ENCODE measurements at places on chromosomes 3 and 15.

DNA sequence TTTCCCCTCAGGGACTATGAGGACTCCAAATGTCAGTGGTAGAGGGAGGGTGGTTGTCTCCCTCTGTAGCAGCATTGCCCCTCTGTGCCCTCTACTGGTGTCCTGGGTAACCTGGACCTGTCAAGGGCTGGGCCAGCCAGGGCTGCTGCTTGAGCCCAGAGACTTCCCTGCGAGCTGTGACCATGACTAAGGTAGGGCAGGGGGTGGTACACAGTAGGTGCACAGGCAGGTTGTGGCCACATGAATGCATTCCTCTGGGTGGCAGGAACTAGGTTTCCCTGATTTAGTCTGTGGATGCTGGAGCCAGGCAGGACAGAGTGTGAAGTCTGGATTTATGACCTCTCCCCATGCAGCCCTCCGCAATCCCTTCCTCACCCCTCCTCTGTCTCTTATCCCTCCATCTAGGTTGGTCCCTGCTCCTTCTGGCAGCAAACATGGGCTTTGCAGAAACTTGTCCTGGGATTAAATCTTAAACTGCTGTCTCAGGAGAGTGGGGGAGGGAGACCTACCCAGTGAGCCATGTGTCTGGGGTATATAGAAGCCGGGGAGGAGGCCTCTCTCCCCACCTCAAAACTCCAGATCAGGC is 8.7 kb upstream of the SEMA3F start:
- no peak for DNase-seq

DNA sequence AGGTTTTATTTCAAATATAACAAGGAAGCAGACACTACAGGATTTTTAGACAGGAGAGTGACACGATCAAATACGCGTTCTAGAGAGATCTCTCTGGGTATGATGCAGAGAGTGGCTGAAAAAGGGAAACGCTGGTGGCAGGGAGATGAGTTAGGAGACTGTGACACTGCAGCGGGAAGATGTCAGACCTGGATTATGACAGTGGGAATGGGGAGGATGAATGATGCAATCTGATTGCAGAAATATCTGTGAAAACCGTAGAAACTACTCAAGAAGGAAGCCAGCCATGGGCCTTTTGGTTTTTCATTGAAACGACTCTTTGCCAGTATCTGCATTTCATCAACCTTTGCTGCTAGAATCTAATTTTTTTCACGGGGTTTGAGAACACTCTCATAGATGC is 157.9 kb downstream of the FAM43A start:
- DNase-seq: no peak

- no peak for DNase-seq
Measured at GRCh38 chr3:138717348-138717747, 108.8 kb downstream of the FAIM start.

DNA sequence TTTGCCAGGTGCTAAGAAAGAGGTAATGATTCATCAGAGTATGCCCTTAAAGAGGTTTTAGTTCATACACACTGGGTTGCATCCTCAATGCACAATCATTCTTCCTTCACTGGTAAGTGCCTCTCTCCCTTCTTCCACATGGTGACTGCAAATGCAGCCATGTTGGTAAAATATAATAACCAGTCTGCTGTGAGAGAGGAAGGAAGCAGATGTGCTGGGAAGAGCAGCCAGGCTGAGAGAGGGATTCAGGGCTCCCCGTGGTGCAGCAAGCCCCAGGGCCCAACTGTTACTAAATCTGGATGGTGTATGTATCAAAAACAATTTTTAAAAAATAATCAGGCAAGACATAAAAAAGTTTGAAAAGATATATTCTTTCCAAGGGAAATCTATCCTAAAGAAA is 498.1 kb downstream of the MAGI1 start:
- DNase-seq: no peak

GRCh38 chr3:100506355-100506754 is 13.9 kb downstream of the TMEM45A start:
- DNase-seq: no peak

DNA sequence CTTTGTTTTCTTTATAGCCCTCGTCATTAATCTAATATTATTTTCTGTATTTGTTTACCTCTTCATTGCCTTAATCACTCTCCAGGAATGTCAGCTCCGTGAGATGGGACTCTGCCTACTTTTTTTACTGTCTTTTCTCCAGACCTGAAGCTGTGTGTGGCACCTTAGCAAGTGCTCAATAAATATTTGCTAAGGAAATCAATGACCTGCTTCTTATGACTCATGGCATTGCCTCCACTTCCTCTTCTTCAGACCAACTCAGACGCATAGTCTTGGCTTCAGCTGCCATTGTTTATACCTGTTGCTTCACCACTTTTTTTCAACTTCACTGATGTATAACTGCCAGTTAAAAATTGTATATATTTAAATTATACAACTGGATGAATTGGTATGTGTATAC is 218.5 kb upstream of the CMC1 start:
- DNase-seq: no peak

DNA sequence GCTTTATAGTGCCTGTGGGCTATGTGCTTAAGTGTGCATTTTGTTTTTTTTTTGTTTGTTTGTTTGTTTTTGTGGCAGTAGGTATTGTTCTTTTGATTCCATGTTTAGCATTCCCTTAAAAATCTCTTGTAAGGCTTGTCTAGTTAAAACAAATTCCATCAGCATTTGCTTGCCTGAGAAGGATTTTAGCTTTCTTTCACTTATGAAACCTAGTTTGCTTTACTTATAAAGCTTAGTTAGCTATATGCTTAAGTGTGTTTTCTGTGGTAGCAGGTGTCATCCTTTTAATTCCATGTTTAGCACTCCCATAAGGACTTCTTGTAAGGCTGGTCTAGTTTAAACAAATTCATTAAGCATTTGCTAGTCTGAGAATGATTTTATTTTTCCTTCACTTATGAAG is 17.3 kb downstream of the IL16 start:
- DNase-seq: no peak

GRCh38 chr3:43291546-43291945 is 5.2 kb downstream of the SNRK start:
- no peak for DNase-seq

GRCh38 chr3:64290864-64291263 is 65.6 kb upstream of the PRICKLE2 start:
- no peak for DNase-seq

DNA sequence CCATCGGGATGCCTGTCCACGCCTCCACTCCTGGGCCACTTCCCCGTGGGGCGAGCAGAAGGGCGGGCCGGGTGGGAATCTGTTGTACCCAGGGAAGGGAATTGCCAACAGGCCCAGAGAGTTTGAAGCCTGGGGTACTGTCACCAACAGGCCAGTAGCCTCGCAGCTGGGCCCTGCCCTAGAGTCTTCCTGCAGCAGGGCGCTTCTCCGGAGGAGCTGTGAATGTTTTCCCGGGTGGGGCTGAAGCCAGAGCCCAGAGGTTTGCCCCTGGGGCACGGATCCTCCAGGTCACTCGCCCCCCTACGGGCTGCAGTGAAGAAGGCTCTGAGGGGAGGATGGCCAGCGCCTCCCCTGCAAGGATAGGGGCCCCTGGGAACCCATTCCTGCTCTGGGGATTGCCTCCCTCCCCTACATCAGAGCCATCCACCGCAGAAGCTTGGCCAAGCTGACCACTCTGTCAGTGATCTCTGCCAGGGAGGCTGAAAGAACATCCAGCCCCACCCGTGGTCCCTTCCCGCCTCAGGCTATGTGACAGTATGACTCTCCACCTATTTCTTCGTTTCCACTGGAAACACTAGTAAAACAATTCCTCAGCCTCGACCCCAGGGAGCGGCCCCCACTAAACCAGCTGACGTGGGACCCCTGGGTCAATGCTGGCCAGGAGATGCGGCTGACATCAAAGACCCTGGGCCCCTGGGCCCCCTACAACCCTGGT is 16.8 kb downstream of the CIDEC start:
- no peak for DNase-seq

DNA sequence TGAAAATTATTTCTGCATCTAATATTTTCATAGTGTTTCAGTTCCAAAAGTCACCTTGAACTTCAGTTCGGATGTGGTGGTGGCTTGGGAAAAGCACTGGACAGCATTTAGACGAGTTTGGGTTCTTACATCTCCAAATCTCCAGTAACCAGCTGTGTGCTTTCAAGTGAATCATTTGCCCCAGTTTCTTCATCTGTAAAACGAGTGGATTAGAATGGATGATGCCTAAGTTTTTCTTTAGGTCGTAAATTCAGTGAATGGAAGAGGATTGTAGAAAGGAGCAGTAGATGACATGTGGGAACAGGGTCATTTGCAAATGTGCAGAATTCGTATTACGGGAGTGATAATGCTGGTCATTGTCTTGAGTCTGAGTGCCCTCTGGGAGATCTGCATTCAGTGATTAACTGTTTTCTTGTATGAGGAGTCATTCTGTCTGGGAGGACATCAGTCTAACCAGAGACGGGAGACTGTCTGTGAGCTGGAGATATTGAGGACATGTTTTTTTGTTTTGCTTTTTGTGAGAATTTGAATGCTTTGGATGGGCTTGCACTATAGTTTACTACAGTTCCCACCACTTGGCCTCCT is 641.6 kb upstream of the TBL1XR1 start:
- DNase-seq: no peak

DNA sequence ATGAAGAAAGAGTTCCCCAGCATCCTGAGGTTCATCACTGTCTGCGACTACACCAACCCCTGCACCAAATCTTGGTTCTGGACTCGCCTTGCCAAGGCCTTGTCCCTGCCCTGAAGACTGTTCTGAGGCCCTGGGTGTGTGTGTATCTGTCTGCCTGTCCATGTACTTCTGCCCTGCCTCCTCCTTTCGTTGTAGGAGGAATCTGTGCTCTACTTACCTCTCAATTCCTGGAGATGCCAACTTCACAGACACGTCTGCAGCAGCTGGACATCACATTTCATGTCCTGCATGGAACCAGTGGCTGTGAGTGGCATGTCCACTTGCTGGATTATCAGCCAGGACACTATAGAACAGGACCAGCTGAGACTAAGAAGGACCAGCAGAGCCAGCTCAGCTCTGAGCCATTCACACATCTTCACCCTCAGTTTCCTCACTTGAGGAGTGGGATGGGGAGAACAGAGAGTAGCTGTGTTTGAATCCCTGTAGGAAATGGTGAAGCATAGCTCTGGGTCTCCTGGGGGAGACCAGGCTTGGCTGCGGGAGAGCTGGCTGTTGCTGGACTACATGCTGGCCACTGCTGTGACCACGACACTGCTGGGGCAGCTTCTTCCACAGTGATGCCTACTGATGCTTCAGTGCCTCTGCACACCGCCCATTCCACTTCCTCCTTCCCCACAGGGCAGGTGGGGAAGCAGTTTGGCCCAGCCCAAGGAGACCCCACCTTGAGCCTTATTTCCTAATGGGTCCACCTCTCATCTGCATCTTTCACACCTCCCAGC is 2.9 kb downstream of the MYD88 start:
- no peak for DNase-seq

- DNase-seq: no peak
Measured at GRCh38 chr3:61912158-61912557, 350.8 kb downstream of the PTPRG start.

GRCh38 chr15:66740802-66741201 is 38.8 kb downstream of the SMAD6 start:
- DNase-seq: no peak

GRCh38 chr15:52054381-52054780 is 35.4 kb downstream of the MAPK6 start:
- DNase-seq: no peak

- DNase-seq: no peak
Measured at GRCh38 chr3:46489875-46490274, 7.9 kb upstream of the RTP3 start.

- DNase-seq: peak; percentile 65
Measured at GRCh38 chr15:34367101-34368081, at the start of gene LPCAT4. Gene LPCAT4, minus strand, starts transcription at chr15:34367196. Its CDS starts 96 bp downstream, at chr15:34367100.

DNA sequence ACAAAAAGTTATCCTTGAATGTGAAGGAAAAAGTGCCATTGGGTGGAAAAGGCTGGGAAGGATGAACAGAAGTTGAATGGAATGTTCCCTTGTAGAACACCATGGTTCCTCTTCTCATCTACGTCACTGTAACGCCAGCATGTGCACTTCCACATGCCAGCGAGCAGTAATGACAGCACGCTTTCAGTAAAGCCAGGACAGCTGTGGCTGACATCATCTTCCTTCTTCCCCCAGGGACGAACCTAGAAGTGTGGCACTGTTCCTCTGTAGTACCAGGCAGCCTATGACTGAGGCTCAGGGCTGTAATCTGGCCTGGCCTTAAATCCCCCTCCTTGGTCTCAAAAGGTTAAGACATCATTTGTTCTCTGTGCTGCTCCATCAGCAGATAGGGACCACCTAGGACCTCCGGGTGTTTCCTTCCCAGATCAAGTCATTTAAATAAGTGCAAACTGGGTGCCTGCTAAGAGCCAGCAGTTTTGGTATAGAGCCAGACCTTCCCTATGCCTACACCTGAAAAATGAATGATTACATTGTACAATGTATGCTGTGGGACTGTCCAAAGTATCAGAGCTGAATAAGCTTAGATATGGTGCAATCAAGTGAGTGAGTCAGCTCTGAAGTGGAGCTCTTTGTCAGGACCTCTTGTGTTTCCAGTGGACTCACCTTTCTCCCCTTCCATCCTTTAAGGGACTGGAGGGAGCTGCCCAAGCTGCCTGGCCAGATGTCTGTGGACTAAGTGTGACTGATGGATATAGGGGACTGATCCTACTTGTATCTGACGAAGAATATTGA is 5.6 kb upstream of the SRPRB start:
- no peak for DNase-seq

DNA sequence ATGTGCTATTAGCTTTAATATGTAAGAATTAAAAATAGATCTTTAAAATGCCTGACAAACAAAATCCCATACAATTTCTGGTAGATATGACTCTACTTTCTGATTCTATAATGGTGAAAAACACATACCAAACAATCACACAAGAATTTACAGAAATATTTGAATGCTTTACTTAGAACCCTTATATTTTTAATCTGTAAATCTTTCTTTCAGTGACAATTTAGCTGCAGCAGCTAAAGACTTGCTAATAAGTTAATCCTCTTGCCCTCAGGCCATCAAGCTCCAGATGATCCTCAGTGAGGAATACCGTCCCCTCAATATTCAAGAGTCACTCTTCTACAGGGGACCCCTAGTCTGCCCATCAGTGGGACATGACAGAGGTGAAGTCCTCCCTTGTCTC is 55.6 kb downstream of the C3orf80 start:
- no peak for DNase-seq

- DNase-seq: no peak
Measured at GRCh38 chr3:147407114-147407497, 763 bp upstream of the ZIC4 start.

- DNase-seq: no peak
Measured at GRCh38 chr3:50495609-50496423, 7.6 kb downstream of the CACNA2D2 start.

All from NCI-H1930 (cell line).